ENCODE measurements at places on chromosomes 2 and 18. TPM values are rescaled to one million over a fixed set of nuclear protein-coding genes. Genes with fewer than 3 reads are reported as not detected.

TUBB8B gene
- total RNA-seq = not detected

ITGB6 gene
- not detected for total RNA-seq

SCLY gene
- total RNA-seq = 30.0 TPM

FBXO48 gene
- total RNA-seq = 1.8 TPM

ABCG8 gene
- total RNA-seq = 0.09 TPM

FRZB gene
- total RNA-seq = 0.15 TPM

AGPS gene
- 32.3 TPM for total RNA-seq

C1QL2 gene
- not detected for total RNA-seq

BOLL gene
- total RNA-seq = not detected

ZNF532 gene
- 6.6 TPM for total RNA-seq

TMEM178A gene
- total RNA-seq = 0.32 TPM

CCDC141 gene
- total RNA-seq = 14.5 TPM

KIAA2012 gene
- total RNA-seq = not detected

CTDSP1 gene
- 105 TPM for total RNA-seq

DSG1 gene
- not detected for total RNA-seq

PTGR3 gene
- 33.5 TPM for total RNA-seq

SRD5A2 gene
- total RNA-seq = not detected

ATAD2B gene
- 36.0 TPM for total RNA-seq

UGT1A4 gene
- not detected for total RNA-seq

SLC9A4 gene
- not detected for total RNA-seq

REG3G gene
- 0.38 TPM for total RNA-seq

ANKRD29 gene
- 0.28 TPM for total RNA-seq

Measured in T-cell (primary cell).